ENCODE measurements at places on chromosomes 7 and 10.

- no peak for DNase-seq
Observed at GRCh38 chr7:22601003-22601402, 101.0 kb upstream of the STEAP1B start.

DNA sequence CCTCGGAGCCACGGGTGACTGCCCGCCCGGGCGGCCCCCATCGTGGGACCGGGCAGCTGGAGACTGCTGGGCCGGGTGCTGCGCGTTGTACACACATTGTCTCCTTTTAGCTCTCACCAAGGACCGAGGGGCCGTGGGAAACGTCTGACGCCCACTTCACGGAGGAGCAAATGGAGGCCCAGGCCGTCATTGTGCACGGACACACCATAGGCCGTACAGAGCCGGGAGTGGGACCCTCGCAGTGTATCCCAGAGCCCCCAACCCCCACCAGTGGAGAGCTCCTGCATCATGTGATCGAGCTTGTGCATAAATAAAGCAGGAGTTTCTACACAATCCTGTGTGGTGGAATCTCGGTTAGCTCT is 722 bp downstream of the DENND10 start:
- DNase-seq, result no peak

GRCh38 chr10:62708569-62708968 is 96.0 kb upstream of the ADO start:
- no peak for DNase-seq

DNA sequence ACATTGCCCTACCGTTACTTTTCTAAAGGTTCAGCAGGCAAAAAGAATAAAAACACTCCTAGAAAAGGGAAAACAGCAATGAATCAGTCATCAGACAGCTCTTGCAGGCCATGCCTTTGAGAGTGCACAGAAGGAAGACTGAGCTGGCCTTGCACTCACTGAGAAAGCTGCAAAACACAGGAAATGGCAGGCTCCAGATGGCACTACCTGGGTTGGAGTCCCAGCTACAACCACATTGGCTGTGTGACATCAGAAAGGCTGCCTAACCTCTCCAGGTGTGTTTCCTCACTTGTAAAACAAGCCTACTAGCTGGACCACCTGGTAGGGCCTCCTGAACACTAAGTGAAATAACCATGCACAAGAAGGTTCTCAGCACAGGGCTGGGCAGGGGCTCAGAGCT is 113.7 kb downstream of the SFMBT2 start:
- no peak for DNase-seq

DNA sequence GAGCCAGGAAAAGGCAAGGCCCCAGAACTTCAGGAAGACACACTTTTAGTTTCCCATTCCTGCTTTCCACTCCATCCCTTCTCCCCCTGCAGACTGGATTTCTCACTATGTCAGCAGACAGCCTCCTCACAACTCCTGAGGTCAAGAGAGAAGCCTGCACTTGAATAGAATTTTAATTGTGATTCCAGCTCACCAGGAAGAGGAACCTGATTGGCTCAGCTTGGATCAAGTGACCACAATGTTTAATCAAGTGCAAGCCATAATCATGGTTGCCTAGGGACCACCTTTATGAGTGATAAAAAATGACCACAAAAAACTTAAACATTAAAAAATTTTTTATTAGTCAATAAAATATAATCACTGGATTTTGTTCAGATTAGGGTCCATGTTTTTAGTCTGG is 244.7 kb upstream of the RHOBTB1 start:
- no peak for DNase-seq

GRCh38 chr7:874031-874749 is 2.2 kb upstream of the GET4 start:
- DNase-seq, result no peak

GRCh38 chr10:90837486-90837885 is 20.4 kb downstream of the HTR7 start:
- no peak for DNase-seq

DNA sequence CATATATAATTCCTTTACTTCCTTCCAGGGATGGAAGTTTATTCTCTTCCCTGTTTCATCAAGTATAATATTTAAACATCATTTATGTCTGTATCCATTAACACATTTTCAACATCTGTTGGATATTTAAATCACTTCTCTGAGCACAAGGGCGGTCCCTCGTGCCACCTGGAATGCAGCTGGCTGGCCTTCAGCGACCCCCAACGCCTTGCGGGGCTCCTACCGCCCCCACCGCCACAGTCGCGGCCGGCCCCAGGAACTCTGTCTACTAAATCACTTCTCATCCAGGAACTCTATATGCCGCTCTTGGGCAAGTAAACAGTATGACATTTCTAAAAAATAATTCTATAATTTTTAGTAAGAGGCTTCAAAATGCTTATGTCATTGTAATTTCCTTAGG is 221.1 kb upstream of the PTN start:
- DNase-seq, result no peak

DNA sequence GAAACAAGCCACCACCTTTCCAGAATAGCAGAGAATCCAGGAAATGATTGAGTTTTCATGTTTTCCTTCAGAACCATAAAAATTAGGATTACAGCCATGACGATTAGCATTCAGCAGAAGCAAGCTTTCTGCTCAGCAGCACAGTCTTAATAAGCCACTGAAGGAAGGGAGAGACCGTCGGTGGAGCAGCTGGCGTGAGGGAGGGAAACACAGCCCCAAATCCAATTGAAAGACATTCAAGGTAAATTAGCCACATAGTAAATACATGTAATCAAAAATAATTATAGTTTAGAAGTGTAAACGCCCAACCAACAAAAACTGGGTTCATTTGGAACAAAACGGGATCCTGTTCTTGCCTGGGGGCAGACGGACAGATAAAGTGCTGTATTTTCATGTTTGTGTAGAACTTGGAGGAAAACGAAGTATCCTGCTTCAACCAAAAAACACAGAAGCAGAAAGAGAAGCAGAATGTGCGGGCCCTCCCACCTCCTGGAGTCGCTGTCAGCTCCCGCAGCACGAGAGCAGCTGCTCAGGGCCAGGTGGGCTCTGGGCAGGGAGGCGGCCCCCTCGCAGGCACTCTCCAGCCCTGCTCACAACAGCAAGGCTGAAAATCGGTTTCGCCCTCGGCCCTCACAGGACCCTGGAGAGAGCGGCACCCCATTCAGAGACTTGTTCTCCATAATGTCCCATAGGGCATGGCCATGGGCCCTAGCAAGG is 84.9 kb downstream of the TCERG1L start:
- DNase-seq, result no peak

- no peak for DNase-seq
Observed at GRCh38 chr7:73555411-73555982, 2.0 kb downstream of the BCL7B start.

GRCh38 chr7:47940088-47941013 is 7.9 kb downstream of the PKD1L1 start:
- DNase-seq, result no peak

- DNase-seq, result no peak
Observed at GRCh38 chr7:36602934-36603887, 121.1 kb downstream of the AOAH start.

Data from stimulated activated CD4-positive, alpha-beta T cell treated with anti-CD3 and anti-CD28 coated beads, Interleukin-1b, Interleukin-23, amount 100 ng/mL, for 1 hour (primary cell).